Effector memory CD4-positive, alpha-beta T cell (primary cell): ENCODE measurements at places on chromosomes 6 and 20.
A peak's percentile ranks its signal among the peaks of the same experiment; 100 is the strongest.

DNA sequence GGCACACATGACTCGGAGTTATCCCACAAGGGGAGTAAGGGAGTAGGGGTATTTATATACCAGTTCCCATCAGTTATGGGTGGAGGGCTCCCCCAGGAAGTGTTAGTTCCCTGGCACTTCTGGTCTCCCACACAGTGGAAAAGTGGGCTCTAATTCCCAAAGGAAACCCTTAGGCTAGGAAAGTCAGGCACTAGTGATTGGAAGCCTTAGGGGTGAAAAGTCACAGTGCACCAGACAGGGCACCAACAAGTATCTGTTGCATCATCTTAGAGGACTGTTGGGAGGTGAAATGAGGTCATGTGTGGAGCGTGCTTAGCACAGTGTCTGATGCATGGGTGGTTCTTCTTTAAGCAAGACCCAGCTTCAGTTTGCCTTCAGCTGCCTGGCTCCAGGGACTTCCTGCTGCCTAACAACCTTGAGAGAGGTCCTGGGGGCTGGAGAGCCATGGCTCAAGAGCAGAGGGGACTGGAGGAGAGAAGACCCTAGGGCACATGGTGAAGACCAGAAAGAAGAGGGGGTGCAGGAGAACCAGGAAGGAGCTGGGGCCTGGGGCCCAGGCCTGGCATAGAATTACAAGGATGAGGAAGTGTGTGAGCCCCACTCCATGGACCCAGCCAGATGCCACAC is 7.5 kb upstream of the FOXP4 start:
- no peak for DNase-seq

- peak; percentile 41 for DNase-seq
Measured at GRCh38 chr20:45823949-45824835, 2.9 kb downstream of the TNNC2 start.

- DNase-seq = no peak
Measured at GRCh38 chr20:17295991-17296390, 69.2 kb downstream of the PCSK2 start.

- DNase-seq = peak; percentile 49
Measured at GRCh38 chr6:26017632-26017966, 55.0 kb downstream of the TRIM38 start.

DNA sequence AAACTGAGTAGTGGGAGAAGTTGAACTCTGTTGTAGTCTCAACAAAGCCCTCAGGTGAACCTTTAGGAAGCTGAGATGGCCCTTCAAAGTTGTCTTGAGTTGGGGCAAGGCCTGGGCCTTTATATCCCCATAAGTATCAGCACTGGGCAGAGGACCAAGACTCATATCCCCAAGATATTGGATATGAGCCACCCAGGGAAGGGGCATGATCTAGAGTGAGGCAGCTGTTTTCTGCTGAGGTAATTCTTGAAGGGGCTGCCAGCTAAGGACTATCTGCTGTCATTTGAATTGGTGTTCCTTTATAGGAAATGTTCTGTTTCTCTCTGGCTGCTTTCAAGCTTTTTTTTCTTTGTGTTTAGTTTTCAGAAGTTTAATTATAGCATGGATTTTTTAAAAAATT is 140.7 kb upstream of the FLRT3 start:
- DNase-seq = no peak

GRCh38 chr6:70666706-70667105 is 977 bp upstream of the SMAP1 start:
- DNase-seq = no peak

GRCh38 chr20:49792006-49792405 is 20.6 kb upstream of the SLC9A8 start:
- no peak for DNase-seq

GRCh38 chr6:24448828-24449525 is 40.4 kb downstream of the GPLD1 start:
- DNase-seq = no peak

GRCh38 chr20:39839399-39840119 is 849.5 kb downstream of the MAFB start:
- DNase-seq = no peak

DNA sequence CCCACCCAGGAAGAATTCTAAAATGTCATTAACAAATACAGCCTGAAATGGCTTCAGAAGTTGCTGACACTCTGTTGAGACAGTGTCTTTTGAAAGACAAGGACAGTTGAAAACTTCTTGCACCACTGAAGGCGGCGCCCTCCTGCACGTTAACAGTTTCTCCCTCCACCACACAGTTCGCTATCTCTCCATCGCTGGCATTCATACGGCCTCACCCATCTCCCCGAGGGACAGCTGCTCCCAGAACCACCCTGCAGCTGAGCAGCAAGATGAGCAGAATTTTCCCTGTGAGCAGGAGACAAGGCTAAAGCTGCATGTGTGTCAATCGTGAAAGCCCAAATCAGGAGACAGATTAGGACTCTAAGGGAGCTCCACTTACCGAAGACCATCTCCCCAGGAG is 113.3 kb downstream of the LY86 start:
- DNase-seq = no peak

- no peak for DNase-seq
Measured at GRCh38 chr6:111674883-111675282, 69.2 kb upstream of the TRAF3IP2 start.

DNA sequence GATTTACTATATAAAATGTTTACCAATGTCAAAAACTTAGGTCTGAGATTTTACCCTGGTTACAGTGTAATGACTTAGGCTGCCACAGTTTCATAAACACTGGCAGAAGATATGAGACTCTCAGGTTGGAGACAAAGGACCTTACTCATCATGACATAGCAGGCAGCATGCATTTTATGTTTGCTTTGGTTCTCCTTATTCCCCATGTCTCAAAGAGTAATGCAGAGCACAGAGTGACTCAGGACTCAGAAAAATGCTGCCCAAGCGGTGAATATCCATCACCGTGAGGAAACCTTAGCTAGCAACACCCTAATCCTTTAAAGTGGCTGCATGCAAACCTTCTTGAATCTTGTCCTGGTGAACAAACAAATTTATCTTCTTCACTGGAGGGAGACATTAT is 112.1 kb upstream of the EYS start:
- DNase-seq = no peak

- DNase-seq = no peak
Measured at GRCh38 chr6:17589406-17590096, 10.6 kb upstream of the FAM8A1 start.

DNA sequence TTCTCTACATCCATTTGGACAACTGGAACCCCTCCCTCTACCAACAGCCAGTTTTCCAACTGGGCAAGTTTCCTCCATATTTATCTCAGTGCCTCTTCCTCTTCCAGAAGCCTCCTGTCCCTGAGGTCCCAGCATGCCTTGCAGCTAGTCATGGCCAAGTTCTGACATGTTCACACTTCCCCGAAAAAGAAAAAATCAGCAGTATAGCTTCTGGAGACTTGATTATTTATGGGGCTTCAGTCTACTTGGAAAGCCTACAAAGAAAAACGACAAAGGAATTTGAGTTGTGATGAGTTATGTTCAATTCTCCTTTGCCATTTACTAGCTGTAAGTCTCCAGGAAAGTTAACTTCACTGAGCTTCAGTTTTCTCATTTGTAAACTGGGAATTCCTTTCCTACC is 406.5 kb downstream of the MAFB start:
- DNase-seq = no peak

DNA sequence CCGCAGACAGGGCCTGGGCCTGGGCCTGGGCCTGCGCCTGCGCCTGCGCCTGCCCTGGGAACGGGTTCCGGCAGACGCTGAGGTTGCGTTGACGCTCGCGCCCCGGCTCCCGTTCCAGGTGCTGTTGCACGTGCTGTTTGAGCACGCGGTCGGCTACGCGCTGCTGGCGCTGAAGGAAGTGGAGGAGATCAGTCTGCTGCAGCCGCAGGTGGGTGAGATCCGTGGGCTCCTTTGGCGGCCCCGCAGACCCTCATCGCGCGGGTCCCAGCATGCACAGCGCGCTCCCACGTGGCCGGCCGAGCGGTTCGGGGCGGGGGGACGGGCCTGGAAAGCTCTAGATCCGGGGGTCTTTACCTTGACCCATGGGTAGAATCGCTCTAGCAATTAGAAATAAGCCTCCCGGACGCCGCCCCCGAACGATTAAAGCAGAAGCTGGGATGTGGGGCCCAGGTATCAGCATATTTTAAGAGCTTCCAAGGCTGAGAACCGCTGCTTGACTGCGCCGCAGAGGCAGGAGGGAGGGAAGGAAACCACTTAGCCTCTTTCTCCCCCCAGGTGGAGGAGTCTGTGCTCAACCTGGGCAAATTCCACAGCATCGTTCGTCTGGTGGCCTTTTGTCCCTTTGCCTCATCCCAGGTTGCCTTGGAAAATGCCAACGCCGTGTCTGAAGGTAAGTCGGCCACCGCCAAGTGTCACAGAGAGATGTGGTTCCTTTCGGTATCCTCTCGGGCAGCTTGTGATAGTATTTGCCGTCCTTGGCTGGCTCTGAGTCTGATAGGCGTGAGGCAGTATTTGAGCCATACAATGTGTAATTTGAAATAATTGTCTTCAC is 508 bp downstream of the NOP56 start:
- DNase-seq = no peak

GRCh38 chr6:119084784-119085183 is 6.3 kb upstream of the FAM184A start:
- no peak for DNase-seq

GRCh38 chr6:41050536-41050935 is 2.5 kb upstream of the APOBEC2 start:
- no peak for DNase-seq

GRCh38 chr20:46581391-46581790 is 30.9 kb upstream of the OCSTAMP start:
- no peak for DNase-seq

DNA sequence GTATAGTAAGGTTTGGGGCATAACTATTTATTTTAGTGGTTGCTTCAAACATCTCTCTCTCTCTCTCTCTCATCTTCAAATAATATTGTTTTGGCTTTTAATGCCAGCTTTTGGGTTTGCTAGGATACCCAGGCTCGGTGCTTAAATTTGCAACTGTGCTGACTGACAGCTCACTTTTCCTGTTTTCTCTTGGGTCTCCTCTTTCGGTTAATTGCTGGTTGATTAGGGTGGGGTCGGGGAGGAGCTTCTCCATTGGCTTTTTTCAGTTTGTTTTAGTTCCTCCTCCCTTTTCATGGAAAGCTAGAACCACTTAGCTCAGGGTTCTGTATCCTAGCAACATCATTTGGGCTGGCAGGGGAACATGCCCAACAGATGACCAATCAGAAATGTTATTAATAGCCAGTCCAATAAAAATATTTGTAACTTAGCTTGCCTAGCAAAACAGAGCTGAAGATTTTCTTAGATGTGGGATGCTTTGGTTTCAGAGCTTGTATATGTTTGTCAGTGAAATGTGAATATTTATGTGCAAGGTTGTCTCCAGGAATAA is 11.3 kb downstream of the TFAP2B start:
- no peak for DNase-seq

GRCh38 chr6:21665392-21666200 is 72.0 kb downstream of the SOX4 start:
- no peak for DNase-seq

- no peak for DNase-seq
Measured at GRCh38 chr20:35698298-35699126, 640 bp downstream of the NFS1 start.

DNA sequence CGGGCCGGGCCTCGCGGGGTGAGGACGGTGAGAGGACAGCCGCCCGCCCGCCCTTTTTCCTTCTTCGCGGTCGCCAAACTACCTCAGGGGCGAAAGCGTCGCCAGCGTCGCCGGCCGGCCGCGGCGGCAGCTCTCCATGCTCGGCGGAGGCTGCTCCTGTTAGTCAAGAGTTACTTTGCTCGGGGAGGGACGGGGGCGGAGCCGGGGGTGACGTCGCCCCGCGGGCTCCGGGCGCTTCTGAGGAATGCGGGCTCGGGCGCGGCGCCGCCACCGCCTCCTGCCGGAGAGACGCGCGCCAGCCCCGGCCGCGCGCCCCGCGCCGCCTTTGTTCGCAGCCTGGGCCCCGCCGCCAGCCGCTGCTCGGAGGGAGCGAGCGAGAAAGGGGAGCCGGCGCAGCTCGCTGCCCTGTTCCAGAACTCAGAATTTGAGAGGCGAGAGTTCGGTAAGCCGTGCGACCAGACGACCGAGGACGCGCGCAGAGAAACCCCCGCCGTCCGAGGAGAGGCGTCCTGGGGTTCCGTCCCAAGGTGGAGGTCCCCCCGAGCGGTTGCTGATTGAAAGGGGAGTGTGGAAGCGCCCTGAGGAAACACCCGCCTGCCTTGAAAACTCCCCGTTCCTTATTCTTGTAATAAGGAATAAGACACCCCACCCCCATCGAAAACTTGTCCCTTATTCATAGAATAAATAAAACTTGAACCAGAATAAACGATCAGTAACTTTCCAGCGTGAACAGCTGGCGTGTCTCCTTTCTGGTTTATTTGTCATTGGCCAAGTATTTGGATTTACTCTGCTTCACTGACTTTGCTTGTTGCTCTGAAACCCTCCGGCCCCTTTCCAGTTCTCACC is at the start of gene PTPRK:
Gene PTPRK, minus strand, starts transcription at position 164 of the 846 bp plus-strand sequence. CDS start 241 bp downstream, outside the sequence.
- peak; percentile 71 for DNase-seq

GRCh38 chr6:169957351-169957963 is 206.0 kb downstream of the ERMARD start:
- DNase-seq = no peak

- DNase-seq = no peak
Measured at GRCh38 chr20:11274141-11274594, 600.4 kb upstream of the JAG1 start.

- no peak for DNase-seq
Measured at GRCh38 chr6:86686496-86686895, 250.8 kb upstream of the HTR1E start.

GRCh38 chr20:38831995-38832620 is 26.6 kb downstream of the PPP1R16B start:
- DNase-seq = no peak

DNA sequence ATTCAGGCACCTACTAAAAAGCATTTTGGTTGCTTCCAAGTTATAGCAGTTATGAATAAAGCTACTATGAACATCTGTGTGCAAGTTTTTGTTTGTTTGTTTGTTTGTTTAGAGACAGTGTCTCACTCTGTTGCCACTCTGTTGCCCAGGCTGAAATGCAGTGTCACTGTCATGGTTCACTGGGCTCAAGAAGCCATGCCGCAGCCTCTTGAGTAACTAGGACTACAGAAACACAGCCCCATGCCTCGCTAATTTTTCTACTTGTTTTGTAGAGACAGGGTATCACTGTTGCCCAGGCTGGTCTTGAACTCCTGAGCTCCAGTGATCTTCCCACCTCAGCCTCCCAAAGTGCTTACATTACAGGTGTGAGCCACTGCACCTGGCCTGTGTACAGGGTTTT is 795.9 kb downstream of the EPHA7 start:
- no peak for DNase-seq

- no peak for DNase-seq
Measured at GRCh38 chr6:70657706-70658105, 10.0 kb upstream of the SMAP1 start.

GRCh38 chr6:140790109-140790508 is 1342.6 kb upstream of the GJE1 start:
- no peak for DNase-seq

DNA sequence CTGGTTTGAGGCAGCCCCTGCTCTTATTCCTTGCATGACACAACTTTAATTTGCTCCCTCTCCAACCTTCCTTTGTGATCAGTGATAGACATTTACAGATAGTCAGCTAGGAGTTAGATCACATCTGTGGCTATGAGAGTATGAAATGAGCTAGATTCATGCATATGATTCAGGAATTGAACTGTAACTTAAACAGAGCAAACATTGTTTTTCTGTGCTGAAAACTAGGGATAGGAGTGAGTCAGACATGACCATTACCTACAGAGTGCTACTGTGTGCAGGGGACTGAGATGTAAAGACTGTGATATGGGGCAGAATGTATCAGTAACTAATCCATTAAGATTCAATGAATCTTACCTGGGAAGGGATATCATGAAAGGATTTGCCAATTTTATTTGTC is 279.4 kb upstream of the SPTLC3 start:
- DNase-seq = no peak
